Stimulated activated CD4-positive, alpha-beta T cell treated with anti-CD3 and anti-CD28 coated beads, Interleukin-2, amount 100 ng/mL, for 4 hours (primary cell): ENCODE measurements at places on chromosomes 6 and 20.
A peak's percentile ranks its signal among the peaks of the same experiment; 100 is the strongest.

GRCh38 chr20:7829776-7830175 lies 110.5 kb downstream of the HAO1 start:
- DNase-seq: no peak

- DNase-seq: no peak
Measured at GRCh38 chr20:50848846-50849673, 54.2 kb downstream of the BCAS4 start.

DNA sequence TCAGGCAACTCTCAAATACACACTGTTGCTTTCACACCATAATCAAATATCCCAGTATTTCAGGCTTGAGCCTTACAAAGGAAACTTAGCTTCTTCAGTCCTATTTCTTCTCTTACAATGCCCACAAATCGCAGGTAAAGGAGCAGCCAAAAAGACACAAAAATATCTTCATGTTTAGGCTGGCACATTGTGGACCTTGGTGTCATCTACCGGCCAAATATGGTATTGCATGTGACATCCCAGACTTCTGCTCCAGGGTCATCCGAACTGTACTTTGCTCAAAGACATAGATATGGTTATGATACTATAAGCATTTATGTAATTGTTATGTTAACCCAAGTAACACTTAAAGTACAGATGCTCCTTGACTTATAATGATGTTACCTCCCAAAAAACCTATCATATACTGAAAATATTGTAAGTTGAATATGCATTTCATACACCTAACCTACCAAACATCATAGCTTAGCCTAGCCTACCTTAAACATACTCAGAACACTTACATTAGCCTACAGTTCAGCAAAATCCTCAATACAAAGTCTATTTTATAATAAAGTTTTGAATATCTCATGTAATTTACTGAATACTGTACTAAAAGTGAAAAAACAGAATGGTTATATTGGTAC lies 4.6 kb downstream of the OR2H2 start:
- DNase-seq: peak; percentile 11

DNA sequence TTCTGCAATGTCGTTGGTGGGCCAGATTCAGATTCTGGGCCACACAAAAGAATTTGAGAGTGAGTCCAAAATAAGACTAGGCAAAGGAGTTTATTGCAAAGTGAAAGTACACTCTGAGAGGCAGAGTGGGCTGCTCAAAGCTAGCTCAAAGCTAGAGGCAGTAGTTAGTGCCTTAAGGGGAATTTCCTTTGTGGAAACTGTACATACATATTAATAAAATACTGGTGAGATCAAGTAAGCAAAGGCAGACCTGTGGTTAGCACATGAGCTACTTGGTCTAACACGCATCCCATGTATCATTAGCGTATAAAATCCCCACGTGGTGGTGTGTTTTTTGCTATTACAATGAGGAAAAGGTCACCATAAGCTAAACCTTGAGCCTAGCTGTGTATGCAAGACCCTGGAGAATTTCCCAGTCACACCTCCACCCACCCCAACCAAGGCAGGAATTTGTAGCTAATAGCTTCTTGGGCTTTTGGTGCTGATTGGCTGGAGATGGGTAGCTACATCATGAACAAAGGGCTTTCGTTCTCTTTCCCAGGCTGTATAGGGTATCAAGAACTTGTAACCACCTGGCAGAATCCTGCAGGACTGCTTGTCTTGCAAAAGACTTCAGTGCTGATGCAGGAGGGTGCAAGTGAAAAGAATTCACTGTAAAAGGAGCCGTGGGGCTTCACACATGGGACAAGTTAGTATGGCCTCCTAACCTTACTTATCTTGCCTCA lies 14.7 kb upstream of the TRIM26 start:
- DNase-seq: no peak

DNA sequence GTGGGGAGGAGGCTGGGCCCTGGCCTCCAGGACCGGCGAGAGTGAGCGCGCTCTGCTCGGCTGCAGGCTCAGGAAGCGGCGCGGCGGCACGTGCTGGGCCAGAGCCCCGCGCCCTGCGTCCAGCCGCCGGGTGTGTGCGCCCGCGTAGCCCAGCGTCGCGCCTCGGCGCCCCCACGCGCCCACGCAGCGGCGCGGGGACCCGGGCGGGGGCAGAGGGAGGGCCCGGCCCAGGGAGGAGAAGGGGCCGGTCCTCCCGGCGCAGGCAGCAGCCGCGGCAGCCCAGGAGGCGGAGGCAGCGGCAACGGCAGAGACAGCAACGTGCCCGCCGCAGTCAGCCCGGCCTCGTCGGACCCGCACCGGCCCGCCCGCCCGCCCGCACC lies at the start of gene EYA2:
TSS of gene EYA2 (plus strand) at position 265 of the 380 bp plus-strand sequence. CDS start 95,168 bp downstream, outside the sequence.
- no peak for DNase-seq

GRCh38 chr6:160692369-160692959 lies 9.6 kb upstream of the PLG start:
- no peak for DNase-seq

DNA sequence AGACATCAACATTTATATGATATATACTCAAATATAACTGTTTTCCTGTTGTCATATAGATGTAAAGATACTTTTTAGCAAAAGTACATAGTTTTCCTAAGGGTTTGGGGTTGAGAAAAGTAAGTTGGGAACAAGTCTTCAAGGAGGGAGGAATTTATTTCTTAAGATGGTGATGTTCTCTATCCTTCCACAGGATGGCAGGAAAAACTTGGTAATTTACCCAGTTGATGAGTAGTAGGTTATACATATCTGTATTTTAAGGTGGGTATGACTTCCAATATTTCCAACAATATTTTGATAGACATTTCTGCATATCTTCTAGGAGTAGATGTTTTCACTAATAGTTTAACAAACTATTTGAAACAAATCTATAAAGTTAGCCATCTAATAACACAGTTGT lies 254.4 kb downstream of the RIMS1 start:
- DNase-seq: no peak
